ENCODE measurements at places on chromosomes 7 and 10.

DNA sequence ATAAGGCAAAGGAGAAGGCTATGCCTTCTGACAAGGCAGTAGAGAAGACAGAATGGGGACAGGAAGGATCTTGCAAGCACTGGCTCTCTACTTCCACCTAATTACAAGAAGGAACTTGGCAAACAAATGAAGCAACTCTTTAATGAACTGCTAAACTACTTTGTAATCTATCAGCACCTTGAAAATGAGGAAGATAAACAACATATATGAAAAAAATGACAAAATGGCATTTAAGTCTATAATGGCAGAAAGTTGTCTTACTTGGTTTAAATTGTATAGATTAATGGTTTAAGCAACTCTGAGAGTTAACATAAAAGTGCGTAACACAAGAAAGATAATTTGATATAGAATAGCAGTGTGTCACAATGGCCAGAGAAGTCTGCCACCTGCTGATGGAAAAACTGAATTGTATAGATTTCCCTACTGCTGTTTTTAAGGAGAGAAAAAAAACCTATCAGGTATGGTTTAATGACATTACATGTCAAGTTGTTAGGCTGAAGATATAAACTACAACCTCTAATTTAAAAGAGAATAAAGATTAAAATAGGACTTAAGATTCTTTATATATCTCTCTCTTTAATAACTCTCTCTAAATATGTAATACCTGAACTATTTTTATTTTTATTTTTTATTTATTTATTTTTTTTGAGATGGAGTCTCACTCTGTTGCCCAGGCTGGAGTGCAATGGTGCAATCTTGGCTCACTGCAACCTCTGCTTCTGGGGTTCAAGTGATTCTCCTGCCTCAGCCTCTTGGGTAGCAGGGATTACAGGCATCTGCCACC is 11.8 kb downstream of the NT5C3A start:
- DNase-seq = no peak

- DNase-seq = no peak
Observed at GRCh38 chr7:46396481-46396880, 475.4 kb upstream of the IGFBP3 start.

GRCh38 chr10:129780198-129780597 is 183.9 kb downstream of the EBF3 start:
- DNase-seq = no peak

GRCh38 chr10:82934429-82934828 is 1059.4 kb downstream of the NRG3 start:
- no peak for DNase-seq

DNA sequence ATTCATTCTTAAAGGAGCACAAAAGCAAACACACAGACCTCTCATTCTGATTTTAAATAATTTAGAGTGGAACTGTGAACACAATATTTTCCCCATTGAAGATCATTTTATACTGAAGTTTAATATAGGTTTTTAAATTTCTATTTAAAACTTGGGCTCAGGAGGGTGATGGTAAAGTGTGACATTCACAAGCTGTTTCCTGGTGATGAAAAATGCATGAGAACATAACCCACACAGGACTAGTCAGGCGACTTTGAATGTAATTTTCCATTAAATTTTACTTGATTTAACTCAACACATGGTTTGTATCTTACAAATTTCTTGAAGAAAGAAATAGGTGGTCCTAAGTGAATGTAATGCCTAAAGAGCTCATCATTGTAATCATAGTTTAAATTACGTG is 143.6 kb downstream of the CDK14 start:
- no peak for DNase-seq
